ENCODE measurements at places on chromosomes 11 and 22.

DNA sequence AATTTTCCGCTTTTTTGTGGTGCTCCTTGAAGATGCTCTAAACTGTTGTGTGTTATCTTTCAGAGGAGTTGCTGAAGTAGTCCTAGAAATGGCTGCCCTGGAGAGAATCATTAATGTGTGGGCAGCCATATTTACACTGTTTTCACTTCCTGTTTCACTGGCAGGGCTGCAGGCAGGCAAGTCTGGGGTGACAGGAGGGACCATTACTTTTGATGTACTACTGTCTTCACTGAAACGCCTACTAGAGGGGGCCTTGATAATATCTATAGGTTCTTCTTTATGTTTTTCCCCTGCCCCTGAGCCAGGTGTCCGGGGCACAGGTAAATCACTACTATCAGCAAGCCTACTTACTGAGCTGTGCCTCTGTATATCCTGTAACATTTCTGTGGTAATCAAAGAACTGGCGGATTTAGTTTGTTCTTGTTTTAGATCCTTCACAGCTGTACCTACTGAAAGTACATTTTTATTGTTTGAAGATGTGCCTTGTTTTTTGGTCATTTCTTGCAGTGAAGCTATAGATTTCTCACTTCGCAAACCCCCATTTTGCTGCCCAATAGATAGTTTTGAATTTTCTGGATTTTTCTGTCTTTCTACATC, 39.7 kb downstream of the ACAT1 start:
- peak; percentile 29 for ATAC-seq

DNA sequence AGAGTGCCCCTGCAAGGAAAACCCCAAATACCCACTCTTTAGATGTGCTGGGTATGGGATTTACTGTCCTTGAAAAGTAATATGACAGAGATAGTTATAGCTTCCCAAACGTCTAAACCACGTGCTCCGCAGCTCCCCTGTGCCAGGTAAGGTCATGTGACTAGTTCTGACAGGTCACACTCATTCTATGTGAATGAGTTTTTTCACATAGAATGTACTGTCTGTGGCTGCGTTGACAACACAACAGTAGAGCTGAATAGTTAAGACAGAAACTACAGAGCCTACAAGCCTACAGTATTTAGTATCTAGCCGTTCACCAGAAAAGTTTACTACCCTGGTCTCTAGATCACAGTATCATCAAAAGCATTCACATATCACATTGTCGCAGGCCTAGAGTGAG, 236.2 kb downstream of the ETS1 start:
- no peak for ATAC-seq

DNA sequence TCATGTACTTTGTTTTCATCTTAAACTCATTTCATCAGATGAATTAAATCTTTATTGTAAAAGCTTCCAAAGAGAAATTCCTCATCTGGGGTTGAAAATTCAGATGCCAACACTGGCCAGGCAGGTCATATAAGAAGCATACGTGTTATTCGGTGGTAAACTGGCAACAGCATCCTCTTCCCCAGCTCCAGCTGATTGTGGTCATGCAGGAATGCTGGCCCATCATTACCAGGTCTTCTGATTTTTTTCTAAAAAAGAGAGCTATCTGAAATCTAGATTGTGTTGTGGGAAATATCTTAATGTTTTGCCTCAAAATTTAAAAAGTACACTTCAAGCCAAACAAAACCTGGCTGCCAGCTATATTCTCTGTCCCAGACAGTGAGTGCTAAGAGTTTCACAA, 53.6 kb downstream of the ARFGAP2 start:
- ATAC-seq = no peak

GRCh38 chr11:103875855-103876510, 160.5 kb upstream of the DDI1 start:
- peak; percentile 19 for ATAC-seq

DNA sequence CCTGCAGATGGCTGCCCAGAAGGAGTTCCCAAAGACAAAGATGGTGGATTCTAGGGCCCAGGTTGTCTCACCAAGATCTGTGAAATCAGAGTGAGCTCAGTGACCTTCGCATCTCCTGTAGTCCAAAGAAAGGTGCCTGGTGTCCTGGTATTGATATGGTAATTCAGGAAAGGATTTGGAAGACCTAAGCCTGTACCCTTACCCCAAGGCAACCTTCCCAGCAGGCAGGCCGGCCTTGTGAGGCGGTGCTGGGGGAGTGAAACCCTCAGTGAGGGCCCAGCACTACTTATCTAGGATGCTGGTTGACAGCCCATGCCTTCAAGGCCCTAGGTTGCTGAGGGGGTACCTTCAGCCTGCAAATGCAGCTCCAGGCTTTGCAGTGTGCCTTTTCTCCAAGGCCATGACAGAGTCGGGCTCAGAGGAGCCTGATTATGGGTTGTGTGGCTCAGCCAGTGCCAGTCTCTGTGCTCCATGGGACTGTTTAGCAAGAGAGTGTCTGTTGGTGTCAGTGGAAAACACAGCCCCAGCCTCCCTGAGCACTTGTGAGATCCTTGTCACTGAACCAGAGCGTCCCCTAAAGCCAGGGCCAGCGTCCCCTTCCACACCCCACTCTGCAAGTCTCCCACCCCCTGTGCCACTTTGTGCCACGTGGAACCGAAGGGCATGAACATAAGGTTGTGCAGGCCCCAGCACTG, 72.8 kb upstream of the MYOD1 start:
- ATAC-seq = no peak

DNA sequence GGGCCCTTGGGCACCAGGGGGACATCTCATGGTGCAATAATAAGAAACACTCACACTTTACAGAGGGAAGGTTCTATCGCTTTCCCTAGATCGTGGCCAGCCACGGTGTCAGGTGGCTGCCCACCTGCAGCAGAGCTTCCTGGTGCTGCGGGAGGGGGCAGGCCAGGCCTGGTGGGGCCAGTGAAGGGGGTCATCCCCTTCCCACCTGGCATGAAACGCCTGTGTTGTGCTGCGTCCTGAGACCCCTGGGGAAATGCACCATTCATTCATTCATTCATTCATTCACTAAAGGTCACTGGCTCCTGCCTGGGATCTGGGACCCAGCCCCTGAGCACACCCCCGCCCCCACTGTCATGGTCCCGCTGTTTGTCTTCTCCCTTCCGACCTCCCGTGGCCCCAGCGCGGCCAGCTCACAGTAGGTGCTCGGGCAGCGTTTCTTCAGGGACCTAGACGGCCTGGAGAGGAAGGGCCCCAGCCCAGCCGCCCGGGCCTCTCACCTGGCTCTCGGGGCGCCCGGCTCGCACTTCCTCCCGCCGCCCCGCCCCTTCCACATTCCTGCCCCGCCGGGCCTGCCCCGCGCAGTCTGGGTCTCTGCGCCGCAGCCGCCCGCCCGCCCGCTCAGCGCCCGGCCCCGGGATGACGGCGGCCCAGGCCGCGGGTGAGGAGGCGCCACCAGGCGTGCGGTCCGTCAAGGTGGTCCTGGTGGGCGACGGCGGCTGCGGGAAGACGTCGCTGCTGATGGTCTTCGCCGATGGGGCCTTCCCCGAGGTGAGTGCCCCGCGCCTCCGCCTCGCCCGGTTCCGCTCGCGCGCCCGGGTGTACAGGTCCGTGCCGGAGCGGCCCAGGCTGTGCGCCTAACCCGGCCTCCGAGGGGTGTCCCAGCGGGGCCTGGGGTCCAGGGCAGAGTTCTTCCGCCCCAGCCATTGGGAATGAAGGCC, at the start of gene RHOD:
Gene RHOD, plus strand, starts transcription at position 581 of the 938 bp plus-strand sequence. Its CDS starts 56 bp downstream, at position 637.
- ATAC-seq = peak; percentile 70

DNA sequence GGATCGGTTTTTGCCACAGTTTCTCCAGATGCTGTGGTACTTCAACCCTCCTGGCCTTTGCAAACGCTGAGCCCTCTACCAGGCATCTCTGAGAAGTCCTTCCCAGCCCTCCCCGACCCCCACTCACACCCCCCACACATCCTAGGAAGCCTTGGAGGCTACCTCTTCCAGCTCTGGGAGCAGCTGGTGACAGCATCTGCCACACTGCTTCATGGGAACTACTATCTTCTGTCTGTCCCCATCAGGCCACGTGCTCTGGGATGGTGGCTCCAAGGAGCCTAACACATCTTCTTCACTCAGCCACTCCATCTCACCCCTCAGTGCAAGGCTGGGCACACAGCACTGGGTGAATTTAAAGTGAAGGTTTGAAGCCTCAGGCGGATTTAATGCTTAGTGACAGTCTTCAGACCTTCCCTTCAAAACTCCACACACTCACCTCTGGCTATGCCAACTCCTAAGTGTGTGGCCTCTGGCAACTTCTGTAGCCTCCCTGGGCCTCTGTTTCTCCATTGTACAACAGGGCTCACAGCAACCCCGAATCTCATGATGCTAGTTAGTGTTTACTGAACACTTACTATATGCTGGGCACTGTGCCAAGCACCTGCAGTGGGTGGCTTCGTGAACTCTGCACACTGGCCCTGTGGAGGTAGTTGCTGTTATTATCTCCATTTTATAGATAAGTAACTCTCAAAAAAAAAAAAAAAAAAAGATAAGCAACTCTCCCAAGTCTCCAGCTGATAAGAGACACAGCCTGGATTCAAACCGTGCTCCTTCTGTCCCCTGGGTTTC, 7.3 kb upstream of the TP53I11 start:
- no peak for ATAC-seq

DNA sequence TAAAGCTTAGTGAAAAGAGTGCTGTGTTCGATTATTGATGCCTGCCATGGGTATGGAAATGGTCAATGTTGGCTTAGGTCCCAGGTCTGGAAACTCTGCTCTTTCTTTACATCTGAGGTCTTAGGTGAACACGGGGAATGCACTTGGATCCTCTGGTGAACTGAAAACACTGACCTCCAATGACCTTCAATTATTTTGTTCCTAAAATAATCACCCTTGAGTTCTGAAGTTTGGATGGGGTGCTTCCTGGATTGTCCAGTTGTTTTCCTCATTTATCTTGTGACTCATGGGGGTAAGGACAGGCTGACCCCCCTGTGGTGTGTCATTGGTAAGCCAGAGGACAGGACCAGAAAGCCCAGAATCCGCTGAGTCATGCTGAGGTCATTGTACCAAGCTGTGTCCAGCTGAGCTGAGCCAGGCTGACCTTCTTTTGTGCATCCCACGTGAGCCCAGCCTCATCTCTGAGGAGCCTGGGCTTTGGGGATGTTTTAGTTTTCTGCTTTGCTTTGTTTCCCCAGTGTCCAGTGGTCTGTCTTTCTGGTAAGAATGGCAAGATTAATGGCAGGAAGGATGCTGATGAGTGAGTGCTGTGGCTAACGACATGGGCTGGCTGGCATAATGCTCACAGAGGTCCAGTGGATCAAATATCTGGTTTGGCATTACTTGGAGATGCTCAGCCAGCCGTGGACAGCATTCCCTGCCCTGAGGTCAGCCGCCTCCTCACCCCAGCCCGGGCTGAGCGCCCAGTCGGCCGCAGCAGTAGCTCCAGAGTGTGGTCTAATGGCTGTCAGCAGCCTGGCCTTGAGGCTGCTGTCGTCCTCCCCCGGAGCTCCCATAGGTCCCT, 35.6 kb downstream of the AMPD3 start:
- ATAC-seq = no peak

DNA sequence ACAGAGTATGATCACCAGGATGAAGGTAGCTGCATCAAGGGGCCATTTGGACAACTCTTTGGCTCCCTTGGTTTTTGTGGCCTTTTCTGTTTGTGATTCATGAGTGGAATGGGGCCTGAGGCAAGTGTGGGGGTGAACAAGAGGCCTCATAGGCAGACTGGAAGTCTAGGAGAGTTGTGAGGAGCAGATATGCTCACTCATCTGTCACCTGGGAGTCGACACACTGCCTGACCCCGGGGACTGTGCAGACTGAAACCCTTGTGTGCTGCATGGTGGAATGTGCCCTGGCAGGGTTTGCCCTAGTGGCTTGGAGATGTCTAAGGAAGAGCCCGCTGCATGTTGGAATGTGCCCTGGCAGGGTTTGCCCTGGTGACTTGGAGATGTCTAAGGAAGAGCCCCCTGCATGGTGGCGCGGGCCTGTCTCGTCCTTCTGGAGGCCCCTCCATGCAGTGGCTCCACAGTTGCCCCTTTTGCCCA, 60.0 kb downstream of the MED15 start:
- no peak for ATAC-seq

DNA sequence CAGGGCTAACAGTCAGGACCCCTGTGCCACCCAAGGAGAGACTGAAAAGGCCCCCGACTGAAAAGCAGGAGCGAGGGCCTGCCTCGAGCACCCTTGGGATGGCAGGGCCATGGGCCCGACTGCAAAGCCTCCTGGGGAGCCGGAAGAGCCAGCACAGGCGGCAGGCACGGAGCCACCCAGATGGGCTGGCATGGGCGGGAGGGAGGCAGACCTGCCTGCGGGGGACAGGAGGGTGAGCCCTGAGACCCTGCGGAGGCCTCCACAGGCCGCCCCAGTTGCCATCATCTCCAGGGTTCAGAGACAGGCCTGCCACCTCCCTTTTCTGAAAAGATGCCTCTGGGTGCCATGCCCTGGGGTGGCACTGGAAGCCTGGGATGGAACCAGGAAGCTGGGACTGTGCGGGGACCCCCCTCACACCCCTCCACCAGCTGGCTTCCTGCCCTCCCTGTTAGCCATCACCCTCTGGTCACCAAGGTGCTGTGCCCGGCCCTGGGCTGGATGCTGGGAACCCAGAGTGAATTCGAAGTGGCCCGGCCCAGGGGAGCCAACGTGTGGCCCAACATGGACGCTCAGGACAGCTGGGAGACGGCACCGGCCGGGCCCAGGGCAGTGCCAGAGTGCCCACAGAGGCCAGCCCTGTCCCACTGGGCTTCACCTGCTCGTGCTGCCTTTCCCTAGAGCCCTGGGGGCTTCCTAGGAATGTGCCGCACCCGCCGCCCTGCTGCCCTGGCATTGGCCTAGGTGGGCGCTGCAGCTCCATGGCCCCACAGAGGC, 13.8 kb downstream of the TSPAN32 start:
- ATAC-seq = no peak

- ATAC-seq = no peak
These were observed 539.2 kb downstream of the MIAT start for GRCh38 chr22:27196606-27197005.

DNA sequence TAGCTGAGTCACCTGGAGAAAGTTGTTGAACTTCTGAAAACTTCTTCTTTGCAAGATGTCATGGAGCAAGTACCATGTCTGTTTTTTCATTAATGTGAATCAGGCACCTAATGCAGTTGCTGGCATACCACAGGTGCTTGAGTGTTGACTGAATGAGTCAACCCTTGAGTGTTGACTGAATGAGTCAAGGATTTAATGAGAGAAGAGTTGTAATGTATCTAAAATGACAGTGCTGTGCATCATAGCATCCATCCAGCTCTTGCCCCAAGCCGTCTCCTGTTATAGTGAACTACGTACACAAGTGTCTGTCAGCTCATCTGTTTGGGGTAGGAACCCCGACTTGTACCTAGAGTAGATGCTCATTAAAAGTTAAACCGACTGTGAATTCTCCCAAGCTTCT, 93.1 kb downstream of the CWC15 start:
- peak; percentile 64 for ATAC-seq
